Activated naive CD4-positive, alpha-beta T cell treated with anti-CD3 and anti-CD28 coated beads for 36 hours (primary cell): ENCODE measurements at places on chromosomes 5 and 9.

DNA sequence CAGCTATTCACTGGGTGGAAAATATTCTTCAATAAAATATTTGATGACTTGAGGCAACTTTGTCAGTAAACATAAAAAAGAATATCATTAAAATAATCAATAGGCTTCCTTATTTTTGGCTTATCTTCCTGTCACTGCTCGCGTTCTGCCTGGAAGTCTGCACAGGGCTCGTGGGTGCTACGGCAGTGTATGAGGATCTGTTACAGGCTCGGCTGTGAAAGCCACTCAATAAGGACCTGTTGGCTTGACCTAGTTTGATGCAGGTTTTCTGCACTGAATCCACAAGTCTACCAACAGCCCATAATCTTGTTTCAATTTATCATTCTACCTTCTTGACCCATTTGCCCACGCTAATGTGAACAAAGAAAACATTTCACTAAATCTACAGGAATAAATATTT lies 97.2 kb downstream of the PDZD2 start:
- no peak for DNase-seq

DNA sequence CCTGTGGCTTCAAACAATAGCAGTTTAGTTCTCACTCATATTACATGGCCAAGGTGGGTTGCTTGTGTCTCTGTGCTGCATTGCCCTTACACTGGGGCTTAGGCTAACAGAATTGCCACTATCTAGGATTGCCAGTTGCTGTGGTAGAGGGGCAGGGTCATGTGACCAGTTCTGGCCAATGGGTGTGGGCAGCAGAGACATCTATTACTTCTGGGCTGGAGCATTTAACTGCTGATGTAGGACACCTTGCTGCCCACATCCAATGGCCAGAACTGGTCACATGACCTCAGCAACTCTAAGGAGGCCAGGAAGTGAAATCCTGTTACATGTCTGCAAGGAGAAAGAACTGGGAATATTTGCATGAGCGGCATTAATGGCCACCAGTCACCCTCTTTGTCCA lies 199.3 kb downstream of the C9orf152 start:
- no peak for DNase-seq

DNA sequence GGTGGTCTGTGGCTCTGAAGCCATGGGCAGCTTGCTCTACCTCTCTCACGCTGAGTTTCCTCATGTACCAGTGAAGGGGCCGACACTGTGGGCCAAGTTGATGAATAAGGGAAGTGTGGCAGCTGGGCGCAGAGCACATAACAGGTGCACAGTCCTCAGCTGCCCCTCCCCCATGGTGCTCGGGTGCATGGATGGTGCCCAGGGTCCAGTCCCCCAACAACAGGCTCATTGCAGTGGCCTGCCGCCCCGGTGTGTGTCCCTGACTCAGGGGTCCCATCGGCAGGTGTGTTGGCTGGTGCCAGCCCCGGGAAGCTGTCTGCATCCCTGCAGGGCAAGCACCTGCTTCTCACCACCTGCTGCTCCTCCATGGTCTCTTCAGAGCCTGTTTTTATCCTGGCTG lies 36.6 kb downstream of the COL5A1 start:
- no peak for DNase-seq

- no peak for DNase-seq
These were observed 18.0 kb upstream of the ENHO start for GRCh38 chr9:34540827-34541226.

- no peak for DNase-seq
These were observed 221.1 kb upstream of the ACTBL2 start for GRCh38 chr5:57703721-57704120.

- DNase-seq: no peak
These were observed 430.8 kb downstream of the MTRR start for GRCh38 chr5:8299716-8300115.

DNA sequence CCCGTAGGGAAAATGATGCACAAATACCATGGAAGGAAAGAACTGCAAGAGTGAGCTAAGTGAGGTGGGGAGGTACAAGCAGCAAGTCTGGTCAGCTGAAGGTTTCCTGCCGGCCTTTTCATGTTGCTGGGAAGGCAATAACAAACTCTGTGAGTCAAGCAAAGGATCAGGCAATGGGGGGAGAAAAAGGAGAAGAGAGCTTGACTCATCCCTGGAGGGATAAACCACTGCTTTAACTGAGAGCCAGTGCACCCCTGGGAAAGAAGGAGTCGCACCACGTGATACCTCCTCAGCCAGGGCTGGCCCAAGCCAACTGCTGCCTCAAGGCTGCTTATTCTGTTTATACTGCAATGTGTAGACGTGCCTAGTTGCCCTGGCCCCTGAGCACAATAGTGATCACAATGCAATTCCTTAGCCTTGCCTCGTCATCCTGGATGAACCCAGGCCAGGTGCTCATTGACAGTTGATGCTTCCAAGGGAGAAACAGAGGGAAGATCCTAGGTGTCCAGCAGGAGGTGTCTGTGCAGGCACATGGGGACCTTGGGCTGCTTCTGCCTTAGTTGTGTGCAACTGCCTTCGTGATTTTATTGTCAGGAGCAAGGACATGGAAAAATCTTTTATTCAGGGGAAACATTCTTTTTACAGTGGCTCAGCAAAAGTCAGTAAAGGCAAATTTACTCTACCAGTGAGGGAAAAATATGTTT lies 203.0 kb upstream of the TUT7 start:
- DNase-seq: no peak

DNA sequence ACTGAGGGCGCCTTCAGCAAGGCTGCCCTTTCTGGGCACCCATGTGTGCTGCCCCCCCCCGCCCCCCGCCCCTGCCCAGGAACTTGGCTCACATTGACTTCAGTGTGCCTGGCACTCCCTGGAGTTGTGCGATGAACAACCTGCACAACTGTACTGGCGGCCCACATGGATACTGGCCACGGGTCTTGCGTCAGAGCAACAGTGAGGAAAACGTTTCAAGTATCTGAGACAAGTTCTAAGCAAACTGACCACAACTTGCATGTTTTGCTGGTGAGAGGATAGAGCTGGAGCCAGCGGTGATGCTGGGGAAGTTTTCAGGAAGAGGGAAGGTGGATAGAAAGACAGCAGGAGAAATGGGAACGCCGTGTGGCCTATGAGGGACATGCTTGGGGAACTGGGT lies 45.4 kb downstream of the HABP4 start:
- no peak for DNase-seq

DNA sequence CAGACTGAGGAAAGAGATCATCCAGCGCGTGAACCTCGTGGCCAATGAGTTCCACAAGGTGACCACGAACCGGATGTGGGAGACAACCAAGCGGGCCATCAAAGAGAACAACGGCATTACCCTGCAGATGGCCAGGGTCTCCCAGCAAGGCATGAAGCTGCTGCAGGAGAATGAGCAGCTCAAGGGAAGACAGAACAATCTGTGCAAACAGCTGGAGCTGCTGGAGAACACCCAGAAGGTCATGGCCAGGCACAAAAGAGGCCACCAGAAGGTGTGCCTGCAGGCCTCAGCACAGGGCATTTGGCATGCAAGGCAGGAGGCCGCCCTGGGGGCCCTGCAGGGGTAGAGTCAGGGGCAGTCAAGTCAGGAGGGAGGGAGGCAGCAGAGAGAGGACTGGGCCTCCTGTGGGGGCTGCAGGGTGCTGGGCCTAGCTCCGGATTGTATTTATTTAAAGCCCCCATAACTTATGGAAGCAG lies 4.2 kb downstream of the PTRH1 start:
- no peak for DNase-seq

- no peak for DNase-seq
These were observed 39.8 kb downstream of the ADRA1B start for GRCh38 chr5:159956074-159956473.

DNA sequence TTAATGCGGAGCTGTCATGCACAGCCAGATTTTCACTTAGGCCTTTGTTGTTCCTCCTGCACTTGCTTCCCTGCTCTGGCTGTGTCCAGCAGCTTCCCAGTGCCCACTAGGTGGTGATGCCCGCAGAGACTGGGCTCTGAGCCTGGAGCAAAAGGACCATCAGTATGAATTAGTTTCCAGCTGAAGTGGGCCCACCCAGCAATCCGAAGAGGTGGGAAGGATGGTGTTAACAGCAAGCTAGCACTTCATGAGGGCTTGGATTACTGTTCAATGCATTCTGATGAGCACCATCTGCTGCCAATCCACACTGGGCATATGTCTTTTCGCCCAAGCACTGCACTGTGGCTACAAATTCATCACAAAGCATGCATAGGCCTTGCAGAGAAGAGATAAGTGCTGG lies 459.1 kb downstream of the SPOCK1 start:
- DNase-seq: no peak

DNA sequence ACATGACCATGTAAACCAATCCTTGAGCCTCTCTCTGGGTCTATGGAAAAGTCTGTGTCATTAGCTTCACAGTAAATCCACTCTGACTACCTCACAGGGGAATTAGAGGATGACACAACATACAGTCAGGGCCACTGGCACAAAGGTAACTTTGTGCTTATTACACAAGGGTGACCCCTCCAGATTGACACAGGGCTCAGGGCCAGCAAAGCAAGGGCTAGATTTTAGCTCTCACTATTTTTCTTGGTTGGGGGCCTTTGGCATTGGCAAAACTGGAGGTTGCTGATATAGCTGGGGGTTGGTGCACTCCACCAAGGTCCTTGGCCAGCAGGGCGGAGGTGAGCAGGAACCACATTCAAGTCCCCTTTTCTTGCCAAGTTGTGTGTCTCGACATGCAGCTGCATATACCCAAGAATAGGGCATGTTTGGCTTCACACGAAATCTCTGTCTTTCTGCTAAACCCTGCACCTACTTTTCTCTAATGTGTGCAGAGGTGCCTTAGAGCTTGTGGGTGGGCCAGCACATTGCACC lies 15.2 kb upstream of the OSMR start:
- no peak for DNase-seq

DNA sequence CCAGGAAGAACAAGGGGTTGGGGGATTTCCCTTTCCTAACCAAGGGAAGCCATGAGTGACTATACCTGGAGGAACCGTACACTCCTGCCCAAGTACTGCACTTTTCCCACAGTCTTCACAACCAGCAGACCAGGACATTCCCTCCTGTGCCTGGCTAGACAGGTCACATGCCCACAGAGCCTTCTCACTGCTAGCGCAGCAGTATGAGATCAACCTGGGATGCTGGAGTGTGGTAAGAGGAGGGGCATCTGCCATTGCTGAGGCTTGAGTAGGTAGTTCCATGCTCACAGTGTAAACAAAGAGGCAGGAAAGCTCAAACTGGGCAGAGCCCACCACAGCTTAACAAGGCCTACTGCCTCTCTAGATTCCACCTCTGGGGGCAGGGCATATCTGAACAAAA lies 35.9 kb downstream of the SAXO1 start:
- no peak for DNase-seq

GRCh38 chr5:177471610-177472356 lies 1.7 kb downstream of the DBN1 start:
- DNase-seq: no peak

GRCh38 chr9:133163504-133164172 lies at the start of gene GBGT1:
Gene GBGT1 (minus strand): TSS chr9:133163914. CDS start chr9:133162412, 1,502 bp downstream.
- DNase-seq: peak; percentile 39

DNA sequence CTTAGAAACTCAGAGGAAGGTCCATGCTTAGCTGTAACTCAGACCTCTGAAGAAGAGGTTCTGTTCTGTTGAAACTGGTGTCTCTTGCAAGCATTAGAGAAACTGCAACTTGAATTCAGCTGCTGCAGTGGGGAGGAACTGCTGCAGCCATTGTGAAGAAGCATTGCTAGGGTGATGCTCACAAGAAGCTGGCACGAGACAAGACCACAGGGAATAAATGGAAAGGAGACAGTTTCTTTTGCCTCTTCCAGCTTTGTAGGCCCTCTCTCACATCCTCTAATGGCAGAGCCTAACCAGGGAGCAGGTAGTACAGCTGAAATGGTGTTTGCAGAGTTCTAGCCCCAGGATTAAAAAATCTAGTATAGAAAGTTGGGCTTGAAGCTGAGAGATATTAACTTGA lies 148.0 kb upstream of the DMAC1 start:
- DNase-seq: no peak

- no peak for DNase-seq
These were observed 65.9 kb downstream of the GABBR2 start for GRCh38 chr9:98642661-98643312.

DNA sequence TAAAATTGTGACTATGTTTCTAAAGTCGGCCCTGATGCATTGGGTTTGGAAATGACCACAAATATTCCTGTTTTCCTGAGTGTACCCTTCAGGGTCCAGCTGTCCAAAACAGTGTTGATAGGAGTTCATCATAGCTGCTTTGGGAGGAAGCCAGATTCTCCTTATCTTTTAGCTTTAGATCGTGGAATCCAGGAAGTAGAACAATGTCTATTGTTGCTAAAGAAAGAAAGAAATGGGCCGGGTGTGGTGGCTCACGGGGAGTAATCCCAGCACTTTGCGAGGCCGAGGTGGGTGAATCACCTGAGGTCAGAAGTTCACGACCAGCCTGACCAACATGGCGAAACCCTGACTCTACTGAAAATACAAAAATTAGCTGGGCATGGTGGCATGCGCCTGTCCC lies 9.5 kb downstream of the CAVIN4 start:
- DNase-seq: no peak

DNA sequence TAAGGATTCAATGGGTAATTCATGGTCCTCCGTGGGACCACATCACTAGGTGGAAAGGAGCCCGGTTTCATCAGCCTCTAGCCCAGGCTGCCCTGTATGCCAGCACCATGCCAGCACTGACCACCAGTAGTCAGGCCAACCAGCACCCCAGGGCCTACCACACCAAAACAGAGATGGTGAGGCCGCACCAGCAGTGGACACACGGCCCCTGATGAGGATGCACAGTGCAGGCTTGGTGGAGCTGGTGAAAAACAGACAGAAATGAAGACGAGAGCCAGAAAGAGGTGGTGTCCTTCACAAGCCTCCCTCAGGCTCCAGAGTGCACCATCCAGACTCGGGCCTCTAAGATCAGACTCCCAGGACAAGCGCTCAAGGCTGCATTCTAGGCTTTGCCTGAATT lies 128.2 kb downstream of the MED10 start:
- DNase-seq: no peak

DNA sequence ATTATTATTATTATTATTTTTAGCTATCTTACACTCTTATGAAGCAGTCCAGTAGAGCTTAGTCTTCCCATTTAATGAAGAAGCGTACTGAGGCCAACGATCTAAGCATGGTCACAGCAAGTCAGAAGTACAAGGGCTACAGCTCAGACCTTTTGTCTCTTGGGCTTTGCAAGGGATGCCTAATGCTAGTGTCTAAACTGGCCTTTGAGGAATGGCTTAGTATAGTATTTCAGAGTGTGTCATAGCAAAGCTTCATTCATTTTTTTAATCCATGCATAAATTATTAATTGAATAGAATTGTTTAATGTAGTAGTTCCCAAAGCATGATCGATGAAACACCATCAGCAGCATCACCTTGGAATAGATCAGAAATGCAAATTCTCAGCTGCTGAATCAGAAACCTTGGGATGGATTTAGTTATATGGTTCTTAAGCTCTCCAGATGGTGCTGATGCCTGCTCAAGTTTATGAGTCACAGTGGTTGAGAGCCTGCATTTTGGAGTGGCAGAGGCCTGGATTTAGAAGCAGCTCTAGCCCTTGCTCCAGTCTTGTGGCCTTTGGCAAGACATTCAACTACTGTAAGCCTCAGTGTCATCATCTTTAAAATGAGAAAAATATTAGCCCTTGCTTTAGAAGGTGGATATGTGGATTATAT lies 6.1 kb downstream of the IL12B start:
- no peak for DNase-seq

- DNase-seq: no peak
These were observed 10.8 kb downstream of the ANKRD34B start for GRCh38 chr5:80559244-80559643.
